CD8-positive, alpha-beta T cell (primary cell): ENCODE measurements at places on chromosomes 11 and 22.

GRCh38 chr11:117009905-117010605 lies 88.2 kb downstream of the SIK3 start:
- DNase-seq: no peak

- no peak for DNase-seq
Measured at GRCh38 chr11:119282495-119282894, 34.4 kb downstream of the MCAM start.

DNA sequence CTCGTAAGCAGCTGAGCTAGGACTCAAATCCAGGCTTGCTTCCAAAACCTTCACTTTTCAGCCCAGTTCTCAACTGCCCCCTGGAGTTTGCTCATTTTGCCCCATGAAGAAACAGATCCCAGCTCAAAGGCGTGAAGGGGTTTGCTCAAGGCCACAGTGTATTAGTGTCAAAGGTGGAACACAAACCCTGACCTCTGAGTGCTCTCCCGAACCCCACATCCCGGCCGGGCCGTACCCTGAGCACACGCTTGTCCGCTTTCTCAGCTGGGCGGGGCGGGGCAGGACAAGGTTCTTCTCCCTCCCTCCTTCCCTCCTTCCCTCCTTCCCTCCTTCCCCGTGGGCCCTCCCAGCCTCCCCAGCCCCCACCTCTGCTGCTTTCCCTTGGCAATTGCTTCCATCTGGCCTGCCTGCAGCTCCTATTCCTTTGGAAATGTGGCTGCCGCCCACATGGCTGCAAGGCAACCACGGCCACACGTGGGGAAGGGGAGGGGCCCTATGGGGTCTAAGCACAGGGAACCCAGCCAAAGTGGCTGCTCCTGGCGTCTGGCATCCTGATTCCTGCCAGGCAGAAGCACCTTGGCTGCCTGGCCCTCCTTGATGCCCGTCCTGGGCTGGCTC lies 4.1 kb downstream of the ST3GAL4 start:
- DNase-seq: no peak

DNA sequence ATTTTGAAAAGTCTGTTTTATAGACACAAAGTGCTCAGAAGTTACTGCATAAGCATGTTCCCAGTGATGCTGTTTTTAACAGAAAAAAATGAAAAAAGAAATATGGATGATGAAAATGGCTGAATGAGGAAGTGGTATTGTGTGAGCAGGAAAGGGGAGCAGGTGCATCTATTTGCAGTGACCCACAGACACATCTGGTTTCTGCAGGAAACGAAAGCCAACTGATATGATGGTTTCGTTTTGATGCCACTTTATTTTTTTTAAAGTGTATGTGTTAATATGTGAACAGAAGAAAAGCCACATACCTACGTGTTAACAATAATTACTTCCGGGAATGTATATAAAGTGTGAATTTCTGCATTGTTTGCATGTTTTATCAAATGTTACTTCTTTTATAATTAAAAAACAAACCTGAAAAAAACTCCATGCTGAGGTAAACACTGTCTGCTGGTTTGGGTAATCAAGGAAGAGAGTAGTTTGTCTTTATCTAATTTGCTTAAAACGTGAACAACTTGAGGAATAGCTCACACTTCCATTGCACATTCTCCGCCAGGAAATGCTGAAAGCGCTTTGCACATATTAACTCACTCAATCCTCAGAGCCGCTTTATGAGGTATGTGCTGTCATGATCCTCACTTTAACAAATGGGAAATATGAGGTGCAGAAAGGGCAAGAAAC lies 1335.9 kb downstream of the TBC1D22A start:
- peak; percentile 75 for DNase-seq
